ENCODE measurements at places on chromosomes 3 and 15.

DNA sequence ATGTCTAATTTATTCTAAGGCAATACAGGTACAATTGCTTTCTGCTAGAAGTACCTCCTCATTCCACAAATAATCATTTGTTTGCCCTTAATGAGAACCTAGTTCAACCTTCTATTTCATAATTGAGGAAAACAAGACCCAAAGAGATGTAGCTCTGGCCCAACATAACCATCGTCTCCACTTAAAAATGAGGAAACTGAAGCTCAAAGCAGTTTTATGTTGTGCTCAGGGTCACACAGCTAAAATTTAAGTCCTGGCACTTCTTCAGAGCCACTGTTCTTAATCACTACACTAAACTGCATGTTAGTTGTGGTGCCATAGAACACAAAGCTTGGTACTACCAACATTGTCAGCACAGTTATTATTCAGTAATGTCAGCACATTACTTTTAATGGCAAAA is 108.0 kb downstream of the SERPINI1 start:
- DNase-seq = no peak

GRCh38 chr3:109363634-109364033 is 26.3 kb upstream of the DPPA4 start:
- DNase-seq = no peak

GRCh38 chr3:113531826-113532697 is at the start of gene SIDT1:
SIDT1 (plus strand) TSS chr3:113532555; CDS start chr3:113533022, 467 bp downstream.
- DNase-seq = no peak

- DNase-seq = peak; percentile 9
Measured at GRCh38 chr3:87052499-87053260, 61.7 kb upstream of the VGLL3 start.

DNA sequence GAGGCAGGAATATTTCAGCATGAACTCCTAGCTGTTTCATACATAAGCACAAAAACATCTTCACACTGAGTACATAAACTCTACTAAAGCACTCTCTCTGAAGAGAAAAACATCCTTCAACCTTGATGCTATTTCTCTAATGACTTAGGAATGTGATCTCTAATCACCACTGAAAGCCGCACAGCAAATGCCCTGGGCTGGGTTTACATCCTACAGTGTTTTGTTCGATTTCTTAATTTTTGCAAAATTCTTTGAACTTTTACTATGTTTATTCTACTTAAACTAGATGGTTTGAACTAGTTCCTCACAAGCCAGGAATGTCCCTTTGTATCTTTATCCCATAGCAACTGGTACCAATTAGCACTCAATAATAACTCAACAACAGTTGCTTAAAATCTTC is 130.9 kb upstream of the ABI3BP start:
- no peak for DNase-seq

GRCh38 chr3:48963591-48963990 is 26.4 kb upstream of the P4HTM start:
- DNase-seq = no peak

GRCh38 chr15:80609512-80609946 is 85.6 kb upstream of the ABHD17C start:
- no peak for DNase-seq

- no peak for DNase-seq
Measured at GRCh38 chr3:188861842-188862744, 309.7 kb upstream of the TPRG1 start.

GRCh38 chr3:195931582-195932273 is 23.4 kb upstream of the TNK2 start:
- DNase-seq = no peak

GRCh38 chr3:151230646-151231045 is 27.6 kb upstream of the GPR171 start:
- no peak for DNase-seq

DNA sequence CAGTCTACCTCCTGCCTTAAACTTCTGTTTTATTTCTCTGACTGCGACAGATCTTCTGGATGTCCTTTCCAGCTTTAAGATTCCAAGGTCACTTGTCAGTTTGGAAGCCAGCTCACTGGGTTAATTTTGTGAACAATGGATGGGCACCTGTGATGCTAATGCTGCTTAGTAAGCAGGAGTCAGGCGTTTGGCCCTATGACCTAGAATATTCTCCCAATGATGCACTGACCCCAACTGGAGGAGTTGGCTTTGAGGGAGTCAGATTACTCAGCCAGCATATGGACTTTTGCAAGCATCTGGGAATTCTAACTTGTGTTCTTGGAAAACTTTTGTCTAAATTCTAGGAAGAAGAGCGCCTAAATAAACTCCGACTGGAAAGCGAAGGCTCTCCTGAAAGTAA is 28.1 kb downstream of the HACD3 start:
- no peak for DNase-seq

DNA sequence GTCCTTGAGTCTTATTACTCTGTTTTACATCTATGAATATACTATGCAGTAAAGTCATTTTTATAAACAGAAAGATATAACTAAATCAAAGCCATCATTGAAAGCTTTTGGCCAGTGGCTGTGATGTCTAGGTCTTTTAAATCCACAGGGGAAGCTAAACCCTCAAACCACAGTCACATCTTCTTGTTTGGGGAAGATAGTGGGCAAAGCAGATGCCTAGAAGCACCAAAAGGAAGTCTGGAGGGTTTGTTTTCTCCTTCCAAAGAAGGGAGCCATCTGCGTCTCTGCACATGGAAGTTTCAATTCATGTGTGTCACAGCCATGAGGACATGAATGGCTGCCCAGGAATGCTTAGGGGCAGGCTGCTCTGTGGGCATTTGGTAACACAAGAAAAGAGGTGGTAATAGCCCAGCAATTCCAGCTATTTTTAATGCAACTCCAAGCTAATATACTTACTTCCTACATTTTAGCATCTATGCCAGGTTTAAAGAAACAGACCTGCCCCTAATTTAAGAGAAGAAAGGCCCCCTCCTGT is 322.2 kb downstream of the SLC9A9 start:
- no peak for DNase-seq

DNA sequence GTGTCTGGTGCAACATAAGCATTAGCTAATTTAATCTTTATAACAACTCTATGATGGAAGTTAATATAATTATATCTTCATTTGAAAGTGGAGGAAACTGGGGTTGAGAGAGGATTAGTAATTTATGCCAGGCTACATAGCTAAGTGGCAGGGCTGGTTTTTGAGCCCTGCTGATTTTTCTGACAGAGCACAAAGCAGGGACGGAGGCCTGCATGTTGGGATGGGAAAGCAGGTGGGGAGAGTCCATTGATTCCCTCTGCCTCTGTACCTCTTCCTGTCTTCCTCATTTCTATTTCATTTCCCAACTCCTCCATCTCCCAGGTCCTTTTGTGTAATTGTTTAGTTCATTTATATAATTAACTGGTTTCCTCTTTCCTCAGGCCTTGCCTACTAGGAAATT is 251.6 kb upstream of the ZPLD1 start:
- DNase-seq = no peak

- no peak for DNase-seq
Measured at GRCh38 chr15:60679256-60679655, 200.3 kb upstream of the ICE2 start.

GRCh38 chr15:39130556-39131379 is 450.1 kb upstream of the THBS1 start:
- no peak for DNase-seq

GRCh38 chr3:12924437-12924836 is 83.1 kb upstream of the RPL32 start:
- DNase-seq = no peak

GRCh38 chr3:65623362-65623761 is 415.4 kb downstream of the MAGI1 start:
- DNase-seq = no peak

DNA sequence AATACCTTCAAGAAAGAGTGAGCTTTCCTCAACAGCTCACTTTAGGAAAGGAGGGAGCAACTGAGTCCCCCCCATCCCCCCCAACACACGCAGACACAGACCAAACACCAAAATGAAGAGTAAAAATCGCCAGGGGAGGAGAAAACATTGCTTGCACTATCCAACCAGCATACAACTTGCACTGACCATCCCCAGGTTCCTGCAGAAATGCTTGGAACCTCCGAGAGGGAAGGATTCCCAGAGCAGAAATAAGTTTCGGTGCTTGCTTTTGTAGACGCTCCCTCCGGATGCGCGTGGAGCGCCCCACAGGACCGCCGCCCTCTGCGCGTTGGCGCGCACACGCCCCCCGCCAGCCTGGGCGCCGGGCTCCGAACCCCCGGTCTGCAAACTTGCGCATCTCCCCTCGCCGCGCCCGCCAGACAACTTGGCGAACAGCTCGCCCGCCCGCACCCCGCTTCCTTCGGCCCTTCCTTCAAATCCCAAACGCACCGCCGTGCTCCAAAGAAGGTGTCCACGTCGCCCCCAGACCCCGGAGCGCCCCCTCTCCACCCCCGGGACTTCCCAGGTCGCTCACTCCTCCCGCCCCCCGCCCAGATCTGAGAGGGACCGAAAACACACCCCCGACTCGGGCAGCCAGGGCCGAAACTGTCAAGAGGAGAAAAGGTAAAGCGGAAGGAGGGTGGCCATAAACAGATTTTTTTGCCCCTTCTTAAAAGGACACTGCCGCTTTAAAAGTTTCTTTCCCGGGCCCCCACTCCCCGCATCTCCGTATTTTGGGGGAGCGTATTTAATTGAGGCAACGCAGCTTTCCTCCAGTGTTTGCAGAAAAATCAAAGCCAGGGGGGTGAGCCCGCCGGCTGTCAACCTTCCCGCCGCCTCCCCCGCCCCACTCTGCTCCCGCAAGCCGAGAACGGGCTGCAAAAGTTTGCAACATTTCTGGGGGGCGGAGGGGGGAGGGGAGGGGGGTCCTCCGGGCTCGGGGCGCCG is 859 bp downstream of the RORA start:
- DNase-seq = no peak

GRCh38 chr3:171379281-171379680 is 80.9 kb downstream of the TNIK start:
- DNase-seq = no peak

- no peak for DNase-seq
Measured at GRCh38 chr15:31389576-31389975, 62.9 kb downstream of the KLF13 start.

DNA sequence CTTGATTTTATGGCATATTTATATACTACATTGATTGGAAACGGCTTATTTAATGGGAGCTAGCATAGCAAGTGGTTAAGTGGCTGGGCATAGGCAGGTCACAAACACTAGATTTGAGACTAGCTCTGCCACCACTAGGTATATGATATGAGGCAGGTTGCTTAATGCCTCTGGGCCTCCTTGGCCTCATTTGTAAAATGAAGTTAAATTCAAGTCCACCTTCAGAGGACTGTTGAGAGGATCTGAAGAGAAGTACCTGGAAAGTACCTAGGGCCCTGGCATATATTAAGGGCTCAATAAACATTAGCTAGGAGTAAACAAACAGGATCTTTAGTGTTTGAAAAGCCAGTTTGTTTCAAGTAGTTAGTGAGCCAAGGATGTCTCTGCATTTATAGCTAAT is 166.4 kb upstream of the FEZF2 start:
- no peak for DNase-seq

GRCh38 chr15:23690450-23690852 is 3.3 kb upstream of the NDN start:
- peak; percentile 36 for DNase-seq

DNA sequence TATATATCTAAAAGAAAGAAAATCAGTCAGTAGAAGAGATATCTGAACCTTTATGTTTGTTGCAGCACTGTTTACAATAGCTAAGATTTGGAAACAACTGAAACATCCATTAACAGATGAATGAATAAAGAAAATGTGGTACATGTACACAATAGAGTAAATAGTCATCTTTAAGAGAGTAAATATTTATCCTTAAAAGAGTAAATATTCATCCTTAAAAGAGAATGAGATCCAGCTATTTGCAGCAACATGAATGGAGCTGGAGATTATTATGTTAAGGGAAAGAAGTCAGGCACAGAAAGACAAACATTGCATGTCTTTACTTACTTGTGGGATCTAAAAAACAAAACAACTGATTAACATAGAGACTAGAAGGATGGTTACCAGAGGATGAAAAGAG is 197.0 kb upstream of the CBLB start:
- no peak for DNase-seq

DNA sequence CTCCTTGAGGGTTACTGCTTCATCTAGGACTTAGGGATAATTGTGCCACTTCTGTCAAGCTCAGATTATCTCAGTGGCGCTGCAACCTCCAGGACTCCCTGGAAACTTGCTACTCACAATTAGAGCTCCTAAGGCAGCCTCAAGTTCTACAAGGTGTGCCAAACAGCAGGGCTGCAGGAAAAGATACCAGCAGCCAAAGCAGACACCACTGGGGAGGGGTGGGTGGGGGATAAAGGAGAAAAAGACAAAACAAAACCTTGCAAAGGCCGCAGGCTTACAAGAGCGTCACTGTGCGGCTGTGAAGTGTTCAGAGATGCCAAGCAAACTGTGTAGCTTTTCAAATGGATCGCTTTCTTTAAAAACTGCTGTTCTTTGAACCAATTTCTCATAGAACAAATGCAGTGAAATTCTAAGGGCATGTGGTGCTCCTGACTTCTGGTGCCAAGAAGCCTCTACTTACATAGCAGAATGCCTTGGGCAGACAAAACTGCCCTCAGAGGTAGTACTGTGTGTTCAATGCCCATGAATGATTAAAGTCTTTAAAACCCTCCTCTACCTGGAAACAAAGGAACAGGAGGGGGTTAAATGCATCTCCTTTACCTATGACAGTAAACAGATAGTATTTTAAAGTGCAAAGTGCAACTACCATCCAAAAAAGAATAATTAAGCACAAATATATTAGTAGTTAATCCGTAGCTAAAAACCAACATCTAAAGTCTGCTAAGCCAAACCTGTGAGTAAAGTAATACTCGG is 353.4 kb downstream of the FOXP1 start:
- no peak for DNase-seq

DNA sequence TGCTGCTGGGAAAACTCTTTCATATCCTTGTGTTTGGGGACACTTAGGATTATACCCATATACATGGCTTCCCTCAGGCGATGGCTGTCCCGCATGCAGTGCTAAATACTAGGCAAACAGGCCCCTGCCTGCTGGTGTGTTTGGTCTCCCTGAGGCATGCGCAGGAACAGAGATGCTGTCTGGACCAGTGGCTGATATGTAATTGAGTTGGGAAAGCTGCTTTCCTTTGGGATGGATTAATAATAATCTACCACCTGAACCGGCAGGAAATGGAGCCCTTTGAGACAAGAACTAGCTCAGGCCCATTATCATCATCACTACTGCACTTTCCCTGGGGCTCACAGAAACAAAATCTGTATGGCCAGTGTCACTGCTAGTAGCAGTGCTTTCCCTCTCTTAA is 18.0 kb downstream of the ZDHHC3 start:
- DNase-seq = no peak

GRCh38 chr15:45802140-45802539 is 167.3 kb downstream of the SQOR start:
- DNase-seq = no peak

- DNase-seq = no peak
Measured at GRCh38 chr15:90773485-90773884, 56.3 kb downstream of the BLM start.

Measured in progenitor cell of endocrine pancreas (in vitro differentiated cells).